CD4-positive, alpha-beta T cell treated with Interleukin-12 subunit alpha and Interleukin-12 subunit beta, for 1 hour (primary cell): ENCODE measurements at places on chromosomes 7 and 10.

DNA sequence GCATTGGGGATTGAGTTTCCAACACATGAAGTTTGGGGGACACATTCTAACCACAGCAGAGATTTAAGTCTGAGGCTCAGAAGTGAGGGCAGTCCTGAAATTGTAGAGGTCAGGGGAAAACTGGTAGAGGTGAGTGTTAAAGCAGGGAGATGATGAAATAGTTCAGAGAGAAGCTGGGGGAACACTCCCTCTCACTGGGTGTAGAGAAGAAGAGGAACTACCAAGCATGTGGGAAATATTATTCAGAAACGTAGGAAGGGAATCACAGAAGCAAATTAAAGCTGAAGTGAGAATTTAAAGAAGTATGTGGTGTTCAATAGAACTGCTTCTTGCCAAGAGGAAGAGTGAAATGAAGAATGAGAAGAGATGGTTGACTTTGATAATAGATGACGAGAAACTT is 121.5 kb upstream of the FAM3C start:
- no peak for DNase-seq

- no peak for DNase-seq
Observed at GRCh38 chr10:80199828-80200227, 5.5 kb downstream of the ANXA11 start.

GRCh38 chr7:93202594-93203250 is 23.5 kb downstream of the HEPACAM2 start:
- DNase-seq: no peak

- DNase-seq: no peak
Observed at GRCh38 chr10:126157189-126157588, 231.1 kb downstream of the ADAM12 start.

GRCh38 chr10:78146200-78146599 is 112.5 kb downstream of the RPS24 start:
- no peak for DNase-seq

GRCh38 chr7:20079080-20079479 is 138.1 kb downstream of the MACC1 start:
- DNase-seq: no peak

GRCh38 chr7:14495633-14496032 is 406.9 kb downstream of the DGKB start:
- no peak for DNase-seq

GRCh38 chr10:104307576-104308438 is 30.5 kb downstream of the ITPRIP start:
- no peak for DNase-seq

DNA sequence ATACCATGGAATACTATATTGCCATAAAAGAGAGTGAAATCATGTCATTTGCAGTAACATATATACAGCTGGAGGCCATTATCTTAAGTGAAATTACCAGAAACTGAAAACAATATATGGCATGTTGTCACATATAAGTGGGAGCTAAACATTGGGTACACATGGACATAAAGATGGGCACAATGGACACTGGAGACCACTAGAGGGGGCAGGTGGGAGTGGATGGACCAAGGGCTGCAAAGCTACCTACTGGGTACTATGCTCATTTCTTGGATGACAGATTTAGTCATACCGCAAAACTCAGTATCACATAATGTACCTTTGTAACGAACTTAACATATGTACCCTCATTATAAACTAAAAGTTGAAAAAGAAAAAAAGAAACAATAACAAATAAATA is 1167.6 kb downstream of the NXPH1 start:
- DNase-seq: no peak

GRCh38 chr10:67837541-67838314 is at the start of gene DNAJC12:
TSS of gene DNAJC12 (minus strand) at chr10:67838188. CDS start at chr10:67838011, 177 bp downstream.
- peak; percentile 16 for DNase-seq

- no peak for DNase-seq
Observed at GRCh38 chr10:98259606-98260315, 8.2 kb downstream of the LOXL4 start.

GRCh38 chr10:3468919-3469638 is 296.5 kb upstream of the PITRM1 start:
- no peak for DNase-seq

- DNase-seq: no peak
Observed at GRCh38 chr10:24496906-24497305, 226.8 kb downstream of the ARHGAP21 start.

DNA sequence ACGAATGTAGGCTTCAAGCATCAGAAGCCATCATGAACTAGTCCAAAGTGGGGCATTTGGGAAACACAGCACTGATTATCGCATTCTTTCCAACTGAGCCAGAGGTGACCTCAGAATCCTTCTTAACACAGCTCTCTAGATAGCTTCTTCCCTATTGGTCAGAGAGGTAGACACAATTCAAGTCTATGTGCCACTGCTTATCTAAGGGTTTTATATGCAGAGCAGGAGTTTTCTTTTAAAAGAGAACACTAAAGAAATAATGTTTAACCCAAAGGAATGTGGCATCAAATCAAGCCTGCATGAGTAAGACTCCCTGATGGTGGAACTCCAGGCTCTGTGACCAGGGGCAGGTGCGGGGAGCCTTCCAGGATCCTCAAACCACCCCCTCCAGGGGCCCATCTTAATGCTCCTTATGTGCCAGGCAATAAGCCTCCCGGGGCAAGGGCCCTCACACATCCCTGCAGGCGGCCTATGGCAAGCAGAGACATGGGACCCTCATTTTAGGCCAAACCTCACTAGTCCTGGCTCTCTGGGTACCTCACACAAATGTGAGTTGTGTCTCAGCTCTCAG is 13.8 kb downstream of the HSPA12A start:
- DNase-seq: no peak

GRCh38 chr10:29763396-29763795 is 128.6 kb upstream of the SVIL start:
- DNase-seq: no peak

- DNase-seq: no peak
Observed at GRCh38 chr10:128258421-128258976, 132.3 kb upstream of the MKI67 start.

- DNase-seq: no peak
Observed at GRCh38 chr7:76326646-76327233, 24.3 kb downstream of the HSPB1 start.
